Keratinocyte (primary cell): ENCODE measurements at places on chromosomes 7 and 10. TPM values are rescaled to one million over a fixed set of nuclear protein-coding genes. Genes with fewer than 3 reads are reported as not detected.

NYAP1 gene
- polyA plus RNA-seq: 0.16 to 0.48 TPM (median 0.16 TPM) in 3 replicates

DNA sequence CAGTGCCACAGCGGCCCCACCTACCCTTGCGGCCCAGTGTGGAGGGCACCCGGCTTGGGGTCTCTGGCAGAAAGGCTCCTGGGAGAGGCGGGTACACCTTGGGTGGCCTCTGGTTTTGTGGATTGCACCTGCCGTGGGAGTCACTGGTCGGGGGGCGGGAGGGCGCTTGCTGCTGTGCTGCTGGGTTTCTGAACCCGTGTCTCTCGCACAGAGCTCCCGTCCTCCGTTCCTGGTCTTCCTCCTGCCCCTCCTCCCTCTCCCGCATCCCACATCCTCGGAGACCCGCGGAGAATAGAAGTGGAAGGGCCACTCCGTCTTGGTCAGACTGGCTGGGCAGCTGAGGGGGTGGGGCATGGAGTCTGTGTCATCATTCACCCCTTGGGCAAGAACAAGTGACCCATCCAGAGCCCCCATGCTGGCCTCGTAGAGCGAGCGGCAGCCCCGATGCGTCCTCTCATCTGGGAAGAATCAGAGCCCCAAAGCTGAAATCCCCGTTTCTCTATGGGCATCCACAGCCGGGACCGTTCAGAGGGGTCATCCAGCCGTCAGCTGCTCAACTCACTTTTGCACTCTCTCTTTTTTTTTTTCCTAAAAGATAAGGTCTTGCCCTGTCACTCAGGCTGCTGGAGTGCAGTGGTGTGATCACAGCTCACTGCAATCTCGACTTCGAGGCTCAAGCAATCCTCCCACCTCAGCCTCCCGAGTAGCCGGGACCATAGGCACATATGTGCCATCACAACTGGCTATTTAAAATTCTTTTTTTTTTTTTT is 4.0 kb downstream of the MAFK start:
- no peak for DNase-seq

DNA sequence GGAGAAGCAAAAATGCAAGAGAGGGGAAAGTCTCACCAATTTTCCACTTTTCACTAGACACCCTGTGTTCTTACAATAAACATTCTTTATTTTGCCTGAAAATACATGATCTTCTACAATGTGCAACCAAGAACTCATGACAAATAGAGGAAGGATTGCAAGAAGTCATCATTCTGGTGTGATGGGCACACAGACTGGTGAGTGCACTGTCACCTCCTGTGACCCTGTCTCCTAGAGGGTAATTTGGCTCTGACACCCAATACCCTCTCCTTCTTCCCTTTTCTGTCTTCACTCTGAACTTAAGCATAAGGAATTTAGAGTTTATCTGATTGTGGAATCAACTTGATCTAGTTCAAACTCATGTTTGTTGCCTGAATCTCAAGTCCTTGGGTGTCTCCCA is 153.7 kb downstream of the SH2D4B start:
- no peak for DNase-seq

DNA sequence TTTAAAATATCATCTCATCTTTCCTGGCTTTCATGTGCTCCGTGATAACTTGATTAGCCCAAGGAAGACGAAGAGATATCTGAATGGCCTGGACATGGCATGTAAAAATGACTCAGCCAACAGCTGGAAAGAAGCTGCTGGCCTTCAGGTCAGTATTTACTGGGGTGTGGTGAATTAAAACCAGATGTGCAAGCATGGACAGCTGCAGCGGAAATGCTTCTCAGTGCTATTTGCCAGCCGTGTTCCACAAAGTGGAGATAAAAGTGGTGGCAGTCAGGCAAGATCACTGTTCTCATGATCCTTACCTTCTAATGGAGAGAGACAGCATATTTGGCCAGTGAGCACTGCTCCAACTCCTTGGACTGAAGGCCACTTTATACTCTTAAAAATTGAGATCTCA is 203.1 kb upstream of the VSTM2A start:
- DNase-seq: no peak

BPGM gene
- polyA plus RNA-seq: 31.2 to 34.2 TPM (median 32.8 TPM) in 3 replicates

GRCh38 chr7:139588632-139589031 is 65.1 kb downstream of the CLEC2L start:
- no peak for DNase-seq

- no peak for DNase-seq
Measured at GRCh38 chr10:82319074-82319473, 444.1 kb downstream of the NRG3 start.

TMEM178B gene
- 0.01 TPM in 1 of 3 replicates, not detected in the others for polyA plus RNA-seq

INTS15 gene
- 11.9 to 22.5 TPM (median 12.1 TPM) in 3 replicates for polyA plus RNA-seq

- no peak for DNase-seq
Measured at GRCh38 chr10:29634764-29635625, at the start of gene SVIL. Gene SVIL (minus strand): TSS chr10:29634971. CDS start chr10:29555058, 79,913 bp downstream.

- DNase-seq: no peak
Measured at GRCh38 chr10:69757553-69758309, 44.0 kb upstream of the COL13A1 start.

KMT2C gene
- 6.8 to 12.2 TPM (median 8.5 TPM) in 3 replicates for polyA plus RNA-seq

DNA sequence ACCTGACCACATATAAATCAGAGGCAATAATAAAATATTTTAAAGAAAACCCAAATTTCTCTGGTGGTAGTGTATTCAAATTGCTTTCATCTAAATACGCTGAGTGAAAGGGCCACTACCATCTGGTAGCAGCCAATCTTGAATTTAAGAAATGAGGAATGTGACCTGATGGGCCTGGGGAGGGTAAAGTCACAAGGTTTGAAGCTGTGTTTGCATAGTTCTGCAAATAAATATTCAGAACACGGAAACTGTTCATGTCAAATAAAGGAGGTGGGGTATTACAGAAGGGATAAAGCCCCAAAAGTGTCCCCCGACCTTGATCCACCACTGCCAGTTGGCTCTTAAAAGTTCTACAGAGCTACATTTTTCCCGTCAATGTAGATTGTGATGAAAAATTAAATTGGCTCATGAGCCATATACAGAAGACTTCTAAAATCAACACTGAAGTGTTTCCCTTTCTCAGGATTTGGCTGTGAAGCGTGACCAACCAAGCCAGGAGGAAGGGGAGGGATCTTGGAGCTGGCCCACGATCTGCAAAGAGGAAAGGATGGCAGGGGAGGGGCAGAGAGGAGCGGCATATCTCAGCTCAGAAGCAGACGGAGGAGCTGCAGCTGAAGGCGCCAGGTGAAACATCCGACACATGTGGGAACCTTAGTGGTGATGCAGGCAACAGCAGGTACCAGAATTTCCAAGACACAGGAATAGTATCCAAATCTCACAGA is 39.6 kb downstream of the MPP7 start:
- no peak for DNase-seq

NRCAM gene
- 4.0 to 5.2 TPM (median 4.3 TPM) in 3 replicates for polyA plus RNA-seq

ASB10 gene
- polyA plus RNA-seq: not detected in 3 replicates

GRCh38 chr7:137695494-137695893 is 151.3 kb downstream of the DGKI start:
- DNase-seq: no peak

DNA sequence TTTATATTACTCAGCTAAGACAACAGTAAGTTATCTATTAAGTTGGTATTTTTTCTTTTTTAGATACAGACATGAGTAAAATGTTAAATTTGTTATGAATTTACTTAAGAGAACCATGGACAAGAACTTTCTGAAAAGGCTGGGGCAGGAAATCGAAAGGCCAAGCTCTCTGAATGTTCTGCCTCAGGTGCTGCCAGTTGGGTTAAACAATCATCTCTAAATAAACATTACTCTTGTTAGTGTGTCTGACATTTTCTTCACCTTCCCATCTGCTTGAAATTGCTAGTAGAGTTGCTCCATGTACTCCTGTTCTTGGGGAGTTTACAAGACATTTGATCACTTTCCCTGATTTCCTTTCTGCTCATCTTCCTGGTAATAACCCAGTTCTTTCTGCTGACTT is 87.5 kb downstream of the ANKRD7 start:
- DNase-seq: no peak

DNA sequence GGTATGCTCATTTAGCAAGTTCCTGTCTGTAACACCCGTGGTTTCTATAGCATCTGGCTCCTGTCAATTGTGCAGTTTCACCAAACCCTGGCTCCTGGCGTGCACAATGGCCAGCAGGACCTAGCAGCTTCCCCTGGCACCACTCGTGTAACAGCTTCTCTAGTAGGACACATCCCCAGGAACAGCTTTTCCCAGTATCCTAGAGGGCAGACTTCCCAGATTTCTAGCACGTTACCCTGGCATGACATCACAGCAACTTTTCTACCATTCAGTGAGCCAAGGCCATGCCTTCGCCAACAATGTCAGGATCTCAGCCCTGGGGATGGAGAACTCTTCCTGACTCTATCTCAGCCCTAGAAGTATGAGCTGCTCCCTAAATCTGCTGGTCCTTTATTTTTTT is 6.5 kb downstream of the YME1L1 start:
- no peak for DNase-seq

DNA sequence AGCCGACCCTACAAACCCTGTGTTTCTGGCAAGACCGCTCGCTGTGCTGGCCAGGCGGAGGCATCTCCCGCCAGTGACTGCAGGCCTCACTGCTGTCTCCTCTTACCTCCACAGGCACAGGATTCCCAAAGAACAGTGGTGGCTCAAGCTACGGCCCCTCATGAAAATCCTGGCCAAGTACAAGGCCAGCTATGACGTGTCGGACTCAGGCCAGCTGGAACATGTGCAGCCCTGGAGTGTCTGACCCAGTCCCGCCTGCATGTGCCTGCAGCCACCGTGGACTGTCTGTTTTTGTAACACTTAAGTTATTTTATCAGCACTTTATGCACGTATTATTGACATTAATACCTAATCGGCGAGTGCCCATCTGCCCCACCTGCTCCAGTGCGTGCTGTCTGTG is 36.2 kb downstream of the PITRM1 start:
- DNase-seq: no peak

DNA sequence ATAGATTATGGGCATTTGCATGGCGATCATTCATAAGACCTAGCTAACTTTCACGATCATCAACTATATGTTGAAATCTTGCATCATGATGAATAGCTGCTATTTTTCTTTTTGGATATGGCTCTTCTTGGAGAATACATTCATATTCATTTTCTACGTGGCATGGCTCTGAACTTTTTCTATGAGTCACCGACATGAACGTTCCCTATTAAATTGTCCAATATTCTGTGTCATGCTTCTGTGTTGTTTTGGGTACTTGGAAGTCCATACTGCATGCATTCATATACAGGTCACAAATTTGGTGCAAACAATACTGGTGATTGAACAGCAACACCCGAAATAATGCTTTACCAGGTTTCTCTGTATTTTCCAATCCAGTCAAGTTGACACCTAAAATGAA is 37.9 kb upstream of the ANKRD1 start:
- DNase-seq: no peak

DNA sequence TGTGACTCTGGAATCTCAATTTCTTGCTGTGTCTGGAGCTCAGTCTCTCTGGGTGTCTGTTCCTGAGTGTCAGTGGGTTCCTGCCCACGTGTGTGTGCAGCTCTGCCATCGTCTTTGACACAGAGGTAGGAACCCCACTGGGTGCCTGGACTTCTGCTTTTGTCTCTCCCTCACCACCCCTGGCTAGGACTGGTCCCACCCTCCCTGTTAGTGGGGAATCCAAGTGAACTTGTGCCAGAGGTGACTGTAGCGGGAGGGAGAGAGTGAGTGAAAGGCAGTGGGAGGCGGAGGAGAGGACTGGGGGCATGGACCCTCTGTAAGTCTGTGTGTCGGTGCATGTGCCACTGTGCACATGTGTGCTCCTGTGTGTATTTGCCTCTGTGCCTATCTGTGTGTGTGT is 299.9 kb upstream of the ZMIZ1 start:
- no peak for DNase-seq

GRCh38 chr7:112531675-112532074 is 50.9 kb downstream of the LSMEM1 start:
- DNase-seq: no peak

GRCh38 chr10:78063236-78063635 is 29.6 kb downstream of the RPS24 start:
- no peak for DNase-seq

GRCh38 chr7:131007439-131008330 is 273.7 kb upstream of the KLF14 start:
- no peak for DNase-seq

- DNase-seq: no peak
Measured at GRCh38 chr10:44307691-44308090, 77.2 kb downstream of the CXCL12 start.

DNA sequence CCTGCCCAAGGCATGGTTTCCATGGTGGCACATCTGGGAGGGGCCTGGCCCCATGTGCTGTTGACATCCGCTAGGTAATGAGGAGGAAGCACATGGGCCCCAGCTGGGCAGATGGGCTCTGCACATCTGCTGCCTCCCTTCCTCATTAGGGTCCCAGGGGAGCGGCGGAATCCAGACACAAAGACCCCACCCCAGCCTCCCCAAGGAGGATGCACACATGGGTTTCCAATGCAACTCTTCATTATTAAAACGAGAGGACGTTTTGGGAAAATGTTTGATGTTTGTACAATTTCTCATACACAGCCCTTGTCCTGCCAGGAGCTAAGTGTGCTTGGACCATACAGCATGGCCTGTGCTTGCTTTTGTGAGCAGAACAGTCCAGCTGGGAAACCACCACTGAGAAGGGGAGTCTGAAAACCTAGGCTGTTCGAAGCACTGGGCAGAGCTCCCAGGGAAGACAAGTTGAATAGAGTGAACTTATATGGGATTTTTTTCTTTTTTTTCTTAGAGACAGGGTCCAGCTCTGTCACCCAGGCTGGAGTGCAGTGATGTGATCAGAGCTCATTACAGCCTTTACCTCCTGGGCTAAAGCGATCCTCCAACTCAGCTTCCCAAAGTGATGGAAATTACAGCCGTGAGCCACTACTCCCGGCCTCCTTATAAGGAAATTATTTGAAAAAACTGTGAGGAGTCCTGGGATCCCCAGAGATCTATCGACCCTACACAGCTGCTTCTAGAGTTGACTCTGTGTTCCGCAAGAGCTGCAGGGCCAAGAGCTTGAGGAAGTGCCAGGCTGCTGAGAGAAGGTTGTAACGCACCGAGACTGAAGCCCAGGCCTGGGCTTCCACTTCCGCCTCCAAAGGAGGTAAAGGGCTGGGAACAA is 23.4 kb downstream of the FAM107B start:
- DNase-seq: no peak

- no peak for DNase-seq
Measured at GRCh38 chr7:89796481-89796880, 357.8 kb upstream of the STEAP1 start.

- no peak for DNase-seq
Measured at GRCh38 chr7:32116436-32116835, 46.2 kb upstream of the PDE1C start.

GRCh38 chr7:41096917-41097316 is 606.0 kb downstream of the INHBA start:
- no peak for DNase-seq

DNA sequence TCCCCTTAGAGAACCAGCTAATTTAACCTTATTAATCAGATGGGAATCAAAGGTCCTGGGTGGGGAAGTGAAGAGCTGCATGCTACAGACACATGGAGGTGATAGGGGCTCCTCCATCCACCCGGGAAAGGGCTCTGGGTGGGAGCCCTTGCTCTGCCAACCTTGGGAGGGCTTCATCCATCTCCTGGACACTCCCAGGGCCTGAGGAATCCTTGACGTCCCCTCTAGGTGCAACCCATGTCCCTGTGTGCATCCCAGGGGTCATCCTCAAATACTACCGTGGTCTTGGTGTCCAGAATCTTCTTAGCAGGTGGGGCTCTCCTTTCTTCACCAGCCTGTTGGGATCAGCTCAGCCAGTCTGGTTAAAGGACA is 55.4 kb upstream of the IGFBP3 start:
- DNase-seq: no peak
